Motor neuron (in vitro differentiated cells): ENCODE measurements at places on chromosomes 2 and 18.

GRCh38 chr18:61831071-61831470 lies 61.7 kb downstream of the RNF152 start:
- peak; percentile 53 for ATAC-seq

DNA sequence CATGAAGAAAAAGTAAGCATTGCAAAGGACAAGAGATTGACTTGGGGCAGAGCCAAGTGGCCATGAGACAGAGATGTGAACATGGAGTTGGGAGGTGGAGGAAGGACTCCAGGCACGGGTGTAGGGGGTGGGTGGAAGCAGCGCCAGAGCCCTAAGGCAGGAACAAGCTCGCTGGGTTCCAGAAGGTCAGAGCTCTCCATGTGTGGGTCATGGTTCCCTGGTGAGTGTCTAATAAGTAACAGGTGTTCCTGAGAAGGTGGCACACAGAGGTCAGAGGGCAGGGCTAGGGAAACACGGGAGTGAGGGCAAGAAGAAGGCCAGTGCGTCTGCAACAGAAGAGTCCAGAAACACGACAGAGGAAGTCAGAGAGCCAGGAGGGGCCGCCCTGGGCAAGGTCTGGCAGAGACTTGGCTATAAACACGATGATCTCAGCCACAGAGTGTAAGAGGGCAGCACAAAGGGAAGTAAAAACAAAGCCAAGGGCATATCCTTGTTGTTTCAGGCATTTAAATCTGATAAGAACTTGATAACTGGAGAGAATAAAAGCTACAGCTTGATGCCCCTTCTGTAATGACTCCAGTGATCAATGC lies 260.8 kb downstream of the TGIF1 start:
- no peak for ATAC-seq

DNA sequence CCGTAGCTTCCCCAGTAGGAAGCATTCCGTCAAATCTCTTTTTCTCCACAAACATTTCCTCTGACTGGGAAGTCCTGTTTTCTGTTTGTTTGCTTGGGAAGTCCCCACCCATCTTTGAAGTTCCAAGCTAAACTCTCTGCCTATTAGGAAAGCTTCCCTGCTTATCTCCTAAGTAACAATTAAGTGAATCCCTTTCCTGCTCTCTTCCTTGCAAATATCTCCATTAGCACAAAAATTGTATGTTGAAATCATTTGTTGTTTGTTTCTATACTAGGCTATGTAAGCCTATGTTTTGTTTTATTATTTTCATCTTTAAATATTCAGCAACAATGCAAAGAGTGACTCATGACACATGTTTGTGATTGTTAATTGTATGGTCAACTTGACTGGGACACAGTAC lies 812.6 kb upstream of the LRATD1 start:
- no peak for ATAC-seq

DNA sequence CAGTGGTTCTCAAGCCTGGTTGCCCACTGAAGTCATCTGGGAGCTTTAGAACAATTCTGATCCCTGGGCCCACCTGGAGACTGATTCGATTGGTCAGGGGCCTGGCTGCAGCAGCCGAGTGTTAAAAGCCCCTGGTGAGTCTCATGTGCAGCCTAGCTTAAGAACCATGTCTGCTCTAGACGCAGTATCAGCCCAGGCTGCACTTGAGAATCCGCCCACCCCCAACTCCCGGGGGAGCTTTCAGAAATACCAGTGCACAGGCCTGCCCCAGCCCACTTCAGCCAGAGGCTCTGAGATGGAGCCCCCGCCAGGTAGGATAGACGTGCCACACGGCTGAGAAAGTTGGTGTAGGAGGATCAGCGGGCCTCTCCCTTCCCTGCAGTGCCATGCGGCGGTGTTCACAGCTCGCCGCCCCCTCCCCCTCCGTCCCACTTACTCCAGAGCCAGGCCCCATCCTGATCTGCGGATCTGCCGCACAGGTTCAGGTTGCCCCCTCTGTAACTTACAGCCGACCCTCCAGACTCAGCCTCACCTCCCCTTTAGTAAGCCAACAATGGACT lies 209.0 kb upstream of the RAB12 start:
- no peak for ATAC-seq

DNA sequence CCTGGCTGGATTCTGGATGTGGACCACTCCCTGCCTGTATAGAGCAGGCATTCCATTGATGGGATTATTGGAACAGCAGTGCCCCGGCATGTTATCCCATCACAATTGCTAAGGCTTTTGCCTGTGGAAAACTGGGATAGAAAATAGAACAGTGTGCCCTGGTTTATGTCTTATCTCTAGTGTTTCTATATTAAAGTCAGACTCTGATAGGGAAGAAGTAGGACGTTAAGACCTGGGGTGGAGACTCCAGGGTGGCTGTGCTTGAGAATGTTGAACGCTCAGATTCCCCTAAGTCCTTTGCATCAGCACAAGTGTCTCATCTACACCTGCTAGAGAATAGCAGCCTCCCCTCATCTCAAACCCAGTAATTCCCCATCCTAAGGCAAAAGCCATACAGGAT lies 10.8 kb upstream of the NETO1 start:
- ATAC-seq: no peak
